ENCODE measurements at places on chromosomes 5 and 9.

DNA sequence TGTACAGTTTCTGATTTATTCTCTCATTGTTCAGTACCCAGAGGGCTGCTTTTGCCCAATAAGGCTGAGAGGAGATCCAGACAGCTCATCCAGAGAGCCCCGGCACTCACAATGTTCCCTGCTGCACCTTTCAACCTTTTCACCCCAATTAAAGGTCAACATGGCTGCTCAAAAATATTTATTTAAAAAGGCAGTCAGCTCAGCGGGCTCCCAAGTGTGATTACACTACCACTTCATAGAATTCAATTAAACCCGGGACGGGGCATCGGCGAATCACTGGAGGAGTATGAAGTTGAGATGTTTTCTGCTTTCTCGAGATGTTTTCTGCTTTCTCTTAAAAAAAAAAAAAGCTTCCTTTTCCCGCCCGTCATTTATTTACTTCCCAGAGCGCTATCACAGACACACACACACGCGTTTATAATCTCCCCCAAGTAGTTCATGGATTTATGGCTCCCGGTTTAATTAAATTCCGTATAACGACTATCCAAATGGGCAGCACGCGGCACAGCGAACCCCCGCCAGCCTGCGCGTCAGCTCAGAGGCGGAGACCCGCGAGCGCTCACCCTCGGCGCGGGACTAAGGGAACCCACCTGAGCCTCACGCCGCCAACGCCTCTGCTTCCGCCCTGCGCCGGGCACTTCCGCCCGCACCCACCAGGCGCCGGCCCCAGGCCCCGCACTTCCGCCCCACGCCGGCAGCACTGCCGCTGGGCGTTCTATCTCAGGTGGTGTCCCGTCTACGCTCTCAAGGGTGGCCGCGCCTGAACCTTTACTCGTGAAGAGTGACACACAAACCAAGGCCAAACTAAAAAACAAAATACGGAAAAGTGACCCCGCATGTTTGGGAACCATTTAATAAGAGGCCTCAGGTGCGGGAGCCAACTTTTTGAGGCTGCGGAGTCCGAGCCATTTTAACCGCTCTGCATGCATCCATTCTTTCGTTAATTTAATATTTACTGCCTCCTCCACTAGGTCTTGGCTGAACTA lies at the start of gene C5orf63:
Gene C5orf63, minus strand, starts transcription at position 642 of the 986 bp plus-strand sequence. CDS start 14,507 bp downstream, outside the sequence.
- DNase-seq: no peak

DNA sequence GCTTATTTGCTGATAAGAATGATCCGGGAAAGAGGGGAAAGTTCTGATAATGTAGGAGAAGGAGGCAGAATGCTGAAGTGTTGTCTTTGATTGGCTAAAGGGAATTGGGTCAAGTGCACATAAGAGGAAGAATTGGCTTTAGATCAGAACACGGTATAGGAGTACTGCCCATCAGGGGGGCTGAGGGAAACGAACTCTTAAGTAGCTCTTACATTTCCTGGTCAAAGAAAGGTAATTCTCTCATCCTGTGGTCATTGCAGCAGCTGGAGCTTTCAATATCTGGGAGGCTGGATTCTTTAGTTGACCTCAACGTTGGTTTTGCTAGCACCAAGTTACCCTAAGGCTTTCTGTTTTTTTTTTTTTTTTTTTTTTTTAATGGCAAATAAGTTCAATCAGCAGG lies 178.7 kb upstream of the NR3C1 start:
- no peak for DNase-seq

DNA sequence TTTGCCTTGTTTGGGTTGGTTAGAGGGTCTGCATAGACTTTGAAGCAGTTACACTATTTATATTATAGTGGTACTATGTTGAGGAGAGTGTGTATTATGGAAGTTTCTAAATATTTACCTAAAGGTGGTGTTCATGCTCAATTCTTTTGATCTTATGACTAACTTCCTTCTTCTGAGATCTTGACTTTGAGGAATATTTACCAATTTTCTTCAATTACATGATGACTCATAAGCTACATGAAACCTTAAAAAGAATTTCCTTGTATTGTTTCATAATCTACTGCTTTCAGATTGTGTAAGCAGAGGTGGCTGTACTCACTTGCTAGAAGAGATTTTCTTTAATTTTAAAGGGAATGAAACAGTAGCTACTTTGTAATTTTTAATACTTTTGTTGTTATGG lies 276.1 kb downstream of the TAF11L14 start:
- DNase-seq: no peak

DNA sequence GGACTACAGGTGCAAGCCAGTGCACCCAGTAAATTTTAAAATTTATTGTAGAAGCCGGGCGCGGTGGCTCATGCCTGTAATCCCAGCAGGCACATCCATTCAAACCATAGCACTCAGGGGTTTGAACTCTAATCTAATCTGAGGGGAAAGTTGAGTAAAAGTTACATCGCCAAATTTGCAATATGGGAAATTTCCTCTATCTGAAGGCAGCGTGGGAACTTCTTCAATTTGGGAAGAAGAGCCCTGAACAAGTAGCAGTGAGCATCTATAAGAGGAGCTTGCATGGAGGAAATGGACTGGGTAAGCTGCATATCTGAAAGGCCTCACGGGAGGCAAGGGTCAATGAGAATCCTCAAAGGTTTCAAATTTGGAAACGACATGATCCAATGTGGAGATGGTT lies 2.7 kb upstream of the DNAJC25 start:
- no peak for DNase-seq

- no peak for DNase-seq
These were observed 93.4 kb downstream of the ANKH start for GRCh38 chr5:14777932-14778791.

DNA sequence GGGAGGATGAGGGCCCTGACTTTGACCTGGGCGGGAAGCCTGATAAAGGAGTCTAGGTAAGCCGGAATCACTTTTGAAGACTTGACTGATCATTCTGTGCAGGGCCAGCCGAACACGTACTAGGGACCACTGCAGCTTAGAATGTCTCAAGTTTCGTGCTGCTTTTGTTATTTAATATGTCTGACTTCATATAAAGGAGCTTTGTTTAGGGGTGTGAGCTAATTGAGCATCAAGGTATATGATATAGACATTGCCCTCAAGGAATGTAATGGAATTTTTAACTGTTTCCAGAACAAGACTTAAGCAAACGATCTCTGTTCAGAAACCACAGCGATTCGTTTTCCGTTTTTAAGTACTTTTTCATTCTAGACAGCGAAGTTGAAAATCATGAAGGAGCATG lies 173.0 kb downstream of the SEMA6A start:
- no peak for DNase-seq

- DNase-seq: no peak
These were observed 3.2 kb downstream of the IRX2 start for GRCh38 chr5:2748179-2748860.

DNA sequence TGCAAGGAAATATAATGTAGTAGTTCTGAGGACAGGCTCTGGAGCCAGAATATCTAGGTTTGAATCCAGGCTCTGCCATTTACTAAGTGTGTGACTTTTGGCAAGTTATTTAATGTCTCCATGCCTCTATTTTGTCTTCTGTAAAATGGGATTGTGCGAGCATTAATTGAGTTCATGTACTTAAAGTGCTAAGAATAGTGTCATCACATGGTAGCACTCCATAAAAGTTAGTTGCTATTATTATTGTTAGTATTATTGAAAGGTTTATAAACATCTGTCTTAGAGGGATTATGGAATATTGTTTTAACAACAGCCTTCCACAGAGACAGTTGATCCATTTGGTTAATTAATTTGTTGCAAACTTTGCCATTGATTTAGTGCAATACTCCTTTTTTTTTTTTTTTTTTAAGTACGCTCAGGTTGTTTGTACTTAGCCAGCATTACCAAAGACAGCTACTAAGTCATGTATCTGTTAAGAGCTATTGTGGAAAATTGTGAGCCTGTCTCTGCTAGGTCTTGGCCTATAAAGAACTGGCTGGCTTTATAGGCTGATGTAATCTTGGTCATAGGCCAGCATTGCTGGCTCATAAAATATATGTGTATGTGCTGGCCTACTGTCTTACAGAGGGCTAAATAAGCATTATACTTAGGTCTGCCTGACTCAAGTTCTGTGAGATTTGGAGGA lies 174.7 kb downstream of the WDR70 start:
- DNase-seq: no peak

- no peak for DNase-seq
These were observed 12.9 kb upstream of the MTMR12 start for GRCh38 chr5:32325616-32326015.

- no peak for DNase-seq
These were observed 3.5 kb downstream of the PAM start for GRCh38 chr5:102758576-102758975.

DNA sequence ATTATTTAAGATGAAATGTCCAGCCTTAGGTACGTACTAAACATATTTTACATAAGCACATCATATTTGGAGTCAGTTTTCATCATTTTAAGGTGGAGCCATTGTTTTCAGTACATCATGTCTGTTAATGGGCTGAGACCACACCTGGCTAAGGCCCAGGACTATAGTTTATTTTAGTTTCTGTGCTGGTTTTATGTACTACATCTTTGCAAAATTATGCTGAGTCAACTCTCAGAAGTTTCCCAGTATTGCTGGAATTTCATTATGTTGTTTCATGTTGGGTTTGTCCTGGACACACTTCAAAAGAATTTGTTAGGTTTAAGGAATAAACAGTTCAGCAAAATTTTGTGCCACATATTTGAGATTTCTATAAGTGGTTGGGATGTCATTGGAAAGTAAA lies 171.2 kb downstream of the CCDC171 start:
- no peak for DNase-seq

- no peak for DNase-seq
These were observed 34.0 kb downstream of the RASGEF1C start for GRCh38 chr5:180175015-180175431.

DNA sequence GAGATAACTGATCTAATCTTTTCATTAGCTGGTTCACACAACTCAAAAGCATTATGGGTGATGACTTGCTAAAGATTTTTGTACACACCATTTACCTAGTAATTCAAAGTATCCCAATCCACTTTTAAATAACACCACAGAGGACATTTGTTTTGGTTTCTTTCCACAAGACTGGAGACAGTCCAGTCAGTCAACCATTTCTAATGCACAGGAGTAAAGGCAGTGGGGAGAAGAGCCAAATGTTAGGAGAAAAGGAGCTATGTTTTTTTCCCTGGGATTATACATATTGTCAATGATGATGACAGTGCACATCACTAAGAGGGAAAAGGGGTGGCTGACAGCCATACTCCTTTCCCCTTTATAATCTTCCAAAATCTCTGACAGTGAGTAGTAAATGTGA lies 240.9 kb downstream of the GABRB2 start:
- no peak for DNase-seq

GRCh38 chr5:6667648-6668047 lies 34.4 kb downstream of the SRD5A1 start:
- no peak for DNase-seq

DNA sequence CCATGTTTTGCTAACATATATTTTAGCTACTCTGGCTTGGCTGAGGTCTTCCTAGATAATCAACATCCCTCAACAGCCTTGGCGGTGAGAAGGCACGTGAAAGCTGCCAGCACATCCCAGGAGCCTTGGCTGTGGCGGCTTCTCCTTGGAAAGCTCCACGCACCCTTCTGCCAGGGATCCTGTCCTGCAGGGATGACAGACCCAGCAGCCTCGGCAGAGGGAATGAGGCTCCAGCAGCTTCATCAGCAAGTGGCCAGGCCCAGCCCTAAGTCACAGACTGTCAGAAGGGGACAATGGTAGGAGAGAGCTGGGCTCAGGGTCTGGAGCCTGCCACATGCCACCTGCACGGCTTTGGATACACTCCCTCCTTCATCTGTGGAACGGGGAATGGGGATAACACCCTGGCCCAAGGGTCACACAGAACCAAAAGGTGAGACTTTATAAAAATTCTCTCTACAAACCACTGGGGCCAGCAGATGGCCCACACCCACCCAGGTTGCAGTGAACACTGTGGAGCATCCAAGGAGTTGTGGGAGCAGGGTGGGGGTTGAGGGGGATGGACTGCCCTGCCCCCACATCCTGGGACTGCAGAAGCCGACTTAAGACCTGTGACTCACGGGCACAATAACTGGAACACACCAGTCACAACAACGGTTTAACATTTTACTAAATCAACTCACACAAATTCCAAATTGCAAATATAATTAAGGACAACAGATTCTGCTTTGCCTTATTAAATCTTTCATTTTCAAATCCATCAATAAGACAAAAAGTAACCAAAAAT lies 65.1 kb downstream of the MACROH2A1 start:
- no peak for DNase-seq

GRCh38 chr5:8429778-8430758 lies 561.1 kb downstream of the MTRR start:
- DNase-seq: no peak

GRCh38 chr5:134527961-134528424 lies 2.5 kb downstream of the JADE2 start:
- no peak for DNase-seq

All from RCC 7860 (cell line).